Progenitor cell of endocrine pancreas (in vitro differentiated cells): ENCODE measurements at places on chromosomes 16 and 17. TPM values are rescaled to one million over a fixed set of nuclear protein-coding genes. Genes with fewer than 3 reads are reported as not detected.
A peak's percentile ranks its signal among the peaks of the same experiment; 100 is the strongest.

Gene CIBAR2
- total RNA-seq, result 0.43 and 0.80 TPM in 2 replicates

Gene TOP2A
- total RNA-seq, result 111 and 114 TPM in 2 replicates

Gene KRT25
- not detected in 2 replicates for total RNA-seq

Gene MT1G
- total RNA-seq, result 1.8 and 2.9 TPM in 2 replicates

- peak; percentile 62 for DNase-seq
- H3K36me3 ChIP-seq, result no peaks in the 10 kb centered on the region
- H3K27ac ChIP-seq, result no peak overlapping the region
- peak overlapping the region; percentile 58 for H3K4me3 ChIP-seq
- peaks cover 12% of the 10 kb centered on the region for H3K4me1 ChIP-seq
These were observed 27.2 kb upstream of the SKAP1 start for GRCh38 chr17:48457080-48457836.

GRCh38 chr16:50151756-50152155 is 1.4 kb upstream of the TENT4B start:
- H3K27ac ChIP-seq, result peak overlapping the region; percentile 90
- H3K27me3 ChIP-seq, result no peaks in the 10 kb centered on the region
- no peak for DNase-seq
- H3K4me3 ChIP-seq, result peak overlapping the region; percentile 87
- H3K36me3 ChIP-seq, result no peaks in the 10 kb centered on the region

- DNase-seq, result no peak
- H3K27ac ChIP-seq, result no peak overlapping the region
- no peak overlapping the region for H3K4me3 ChIP-seq
- H3K27me3 ChIP-seq, result no peaks in the 10 kb centered on the region
- peaks cover 7% of the 10 kb centered on the region for H3K4me1 ChIP-seq
These were observed 110.8 kb downstream of the CDYL2 start for GRCh38 chr16:80693553-80693952.

DNA sequence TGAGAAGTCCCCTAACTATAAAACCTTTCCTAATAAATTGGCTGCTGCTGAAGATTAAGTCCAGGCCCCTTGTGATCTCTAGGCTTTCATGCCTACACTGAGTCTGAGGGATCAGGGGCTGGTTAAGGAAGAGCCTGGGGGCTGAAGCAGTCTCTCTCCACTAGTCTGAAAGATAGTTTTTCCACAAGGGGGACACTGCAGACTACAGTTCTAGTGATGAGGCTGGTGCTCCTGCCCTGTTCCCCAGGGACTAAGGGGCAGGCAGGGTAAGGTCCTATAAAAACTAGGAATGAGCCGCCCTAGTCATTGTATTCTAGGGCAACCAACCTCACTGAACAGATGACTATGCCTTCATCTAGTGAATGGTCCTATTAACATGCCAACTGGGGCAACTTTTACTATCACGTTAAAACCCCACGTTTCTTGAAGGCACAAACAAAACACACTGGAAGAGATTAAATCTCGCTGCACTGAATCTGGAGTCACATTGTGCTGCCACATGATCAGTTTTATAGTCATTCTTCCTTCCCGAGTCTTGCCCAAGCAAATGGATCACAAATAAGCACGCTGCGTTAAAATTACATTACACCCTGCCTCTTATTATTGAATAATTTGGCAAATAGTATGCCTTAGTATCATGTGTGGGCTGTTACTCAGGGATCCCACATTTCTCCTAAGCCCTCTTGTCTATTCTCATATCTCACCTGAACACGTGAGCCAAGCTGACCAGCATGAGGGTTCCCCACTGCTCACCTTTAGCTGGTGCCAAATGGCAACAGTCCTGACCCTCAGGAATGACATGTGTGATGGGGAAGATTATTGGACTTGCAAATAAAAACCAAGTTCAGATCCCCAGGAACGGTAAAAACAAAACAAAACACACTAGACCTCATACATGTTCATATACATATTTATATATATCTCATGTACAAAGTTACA is 95.4 kb upstream of the TOB1 start:
- no peaks in the 10 kb centered on the region for H3K27me3 ChIP-seq
- no peak overlapping the region for H3K27ac ChIP-seq
- no peaks in the 10 kb centered on the region for H3K4me1 ChIP-seq
- no peak for DNase-seq
- no peak overlapping the region for H3K4me3 ChIP-seq
- peaks cover 7% of the 10 kb centered on the region for H3K36me3 ChIP-seq

GRCh38 chr17:57092171-57092570 is 7.1 kb downstream of the AKAP1 start:
- H3K4me1 ChIP-seq, result peaks cover 33% of the 10 kb centered on the region
- DNase-seq, result no peak
- H3K4me3 ChIP-seq, result no peak overlapping the region
- no peaks in the 10 kb centered on the region for H3K27me3 ChIP-seq
- H3K36me3 ChIP-seq, result peaks cover 3% of the 10 kb centered on the region
- no peak overlapping the region for H3K27ac ChIP-seq
